ENCODE measurements at places on chromosomes 5 and 9. TPM values are rescaled to one million over a fixed set of nuclear protein-coding genes. Genes with fewer than 3 reads are reported as not detected.

- no peak for DNase-seq
- no peaks in the 10 kb centered on the region for H3K27me3 ChIP-seq
- peaks cover 4% of the 10 kb centered on the region for H3K4me1 ChIP-seq
These were observed 44.3 kb upstream of the TESK1 start for GRCh38 chr9:35560625-35561337.

- no peaks in the 10 kb centered on the region for H3K36me3 ChIP-seq
- H3K27me3 ChIP-seq, result no peaks in the 10 kb centered on the region
- no peak for DNase-seq
- no peak overlapping the region for H3K4me3 ChIP-seq
- no peaks in the 10 kb centered on the region for H3K4me1 ChIP-seq
These were observed 282.2 kb downstream of the TAF11L14 start for GRCh38 chr5:17916446-17916845.

DNA sequence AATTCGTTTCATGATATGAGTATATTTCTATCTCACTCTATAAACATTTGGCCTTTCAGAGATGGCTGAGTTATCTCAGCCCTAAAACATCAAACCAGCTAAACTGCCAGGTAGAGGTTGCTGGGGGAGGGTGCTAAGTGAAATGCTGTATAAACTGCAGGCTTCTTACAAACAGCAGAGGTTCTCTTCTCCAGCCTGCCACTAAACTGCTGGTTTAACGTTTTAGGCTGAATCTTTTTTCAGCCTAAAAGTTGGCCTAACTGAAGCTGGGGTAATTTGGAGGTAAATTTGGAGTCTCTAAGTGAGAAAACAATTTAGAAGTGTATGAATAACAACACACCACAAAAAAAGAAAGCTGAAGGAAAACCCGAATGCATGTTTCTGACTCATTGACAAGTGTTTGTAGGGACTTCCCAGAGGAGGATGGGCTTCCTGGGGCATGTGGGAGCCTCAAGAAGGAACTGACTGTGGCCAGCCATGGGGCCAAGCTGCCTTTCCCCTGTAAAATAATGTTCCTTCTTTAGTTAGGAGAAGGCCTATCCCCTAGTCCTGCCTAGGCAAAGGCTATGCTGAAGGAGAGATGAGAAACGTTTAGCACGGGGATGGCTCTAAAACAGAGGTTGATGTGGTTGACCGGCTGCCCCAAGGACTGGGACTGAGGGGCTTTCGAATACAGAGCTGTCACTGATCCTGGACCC is 44.3 kb downstream of the SLC28A3 start:
- DNase-seq, result no peak
- no peaks in the 10 kb centered on the region for H3K27me3 ChIP-seq
- peak overlapping the region; percentile 24 for H3K27ac ChIP-seq
- H3K36me3 ChIP-seq, result no peaks in the 10 kb centered on the region

- H3K27me3 ChIP-seq, result no peaks in the 10 kb centered on the region
- no peak for DNase-seq
- no peaks in the 10 kb centered on the region for H3K36me3 ChIP-seq
- no peak overlapping the region for H3K4me3 ChIP-seq
- H3K27ac ChIP-seq, result no peak overlapping the region
- no peaks in the 10 kb centered on the region for H3K4me1 ChIP-seq
These were observed 756.0 kb upstream of the C9orf72 start for GRCh38 chr9:28329323-28329722.

GRCh38 chr5:169695919-169696490 is 58.9 kb downstream of the DOCK2 start:
- H3K4me1 ChIP-seq, result no peaks in the 10 kb centered on the region
- H3K36me3 ChIP-seq, result peaks cover 32% of the 10 kb centered on the region
- H3K27ac ChIP-seq, result no peak overlapping the region
- H3K4me3 ChIP-seq, result no peak overlapping the region
- no peak for DNase-seq
- H3K27me3 ChIP-seq, result no peaks in the 10 kb centered on the region

DNA sequence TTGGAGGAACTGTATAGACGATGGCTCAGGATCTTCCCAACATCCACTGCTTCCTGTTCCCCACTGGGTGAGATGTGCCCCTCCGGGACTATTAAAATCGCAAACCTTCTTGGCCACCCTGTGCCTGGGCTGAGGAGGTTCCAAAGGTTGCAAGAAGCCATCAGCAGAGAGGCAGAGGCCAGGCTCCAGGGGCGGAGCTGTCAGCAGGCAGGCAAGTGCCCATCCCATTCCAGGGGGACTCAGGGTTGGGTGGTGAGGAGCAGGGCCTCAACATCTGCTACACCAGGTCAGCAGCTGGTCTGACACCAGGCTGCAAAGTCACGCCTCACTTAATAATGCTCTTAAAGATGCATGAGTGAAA is 2.2 kb downstream of the BTNL3 start:
- no peak overlapping the region for H3K4me3 ChIP-seq
- DNase-seq, result no peak
- H3K36me3 ChIP-seq, result no peaks in the 10 kb centered on the region
- H3K27ac ChIP-seq, result no peak overlapping the region
- no peaks in the 10 kb centered on the region for H3K27me3 ChIP-seq
- H3K4me1 ChIP-seq, result no peaks in the 10 kb centered on the region

DNA sequence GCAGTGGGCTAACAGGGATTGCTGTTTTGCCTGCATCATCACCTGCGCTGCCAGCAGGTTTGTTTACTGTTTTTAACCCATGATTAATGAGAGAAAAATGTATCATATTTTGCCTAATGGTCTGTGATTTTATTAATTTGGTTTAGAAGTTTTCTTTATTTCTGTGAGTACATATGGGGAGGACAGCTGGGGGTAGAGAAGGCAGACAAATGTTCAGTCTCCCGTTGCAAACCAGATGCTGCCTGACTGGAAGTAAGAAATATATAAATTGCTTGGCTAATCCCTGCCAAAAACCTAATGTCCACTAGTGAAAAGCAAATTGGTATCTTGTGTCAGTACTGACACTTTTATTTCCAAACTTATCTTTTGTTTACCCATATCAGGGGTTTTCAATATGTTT is 1766.1 kb upstream of the C9orf72 start:
- no peak overlapping the region for H3K27ac ChIP-seq
- no peaks in the 10 kb centered on the region for H3K27me3 ChIP-seq
- no peaks in the 10 kb centered on the region for H3K4me1 ChIP-seq
- H3K4me3 ChIP-seq, result no peak overlapping the region
- H3K36me3 ChIP-seq, result no peaks in the 10 kb centered on the region

DNA sequence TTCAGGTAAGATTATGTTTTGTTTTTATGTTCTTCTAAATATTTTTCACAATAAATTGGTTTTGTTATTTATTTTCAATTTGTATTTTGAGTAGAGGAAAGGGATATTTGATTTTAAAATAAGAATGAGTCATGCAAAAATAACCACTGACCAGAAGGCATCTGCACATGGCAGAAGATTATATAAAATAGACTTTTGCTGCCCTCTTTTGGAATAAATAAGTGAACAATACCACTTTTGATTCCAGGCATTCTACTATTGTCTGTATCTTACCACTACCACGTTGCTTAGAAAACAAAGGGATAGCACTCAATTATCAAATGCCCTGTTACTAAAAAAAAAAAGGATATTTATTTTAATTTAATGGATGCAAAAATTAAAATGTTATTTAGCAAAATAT is 227.3 kb upstream of the ITGA1 start:
- H3K27ac ChIP-seq, result no peak overlapping the region
- H3K36me3 ChIP-seq, result no peaks in the 10 kb centered on the region
- no peak for DNase-seq
- no peak overlapping the region for H3K4me3 ChIP-seq
- H3K4me1 ChIP-seq, result no peaks in the 10 kb centered on the region
- H3K27me3 ChIP-seq, result no peaks in the 10 kb centered on the region

DNA sequence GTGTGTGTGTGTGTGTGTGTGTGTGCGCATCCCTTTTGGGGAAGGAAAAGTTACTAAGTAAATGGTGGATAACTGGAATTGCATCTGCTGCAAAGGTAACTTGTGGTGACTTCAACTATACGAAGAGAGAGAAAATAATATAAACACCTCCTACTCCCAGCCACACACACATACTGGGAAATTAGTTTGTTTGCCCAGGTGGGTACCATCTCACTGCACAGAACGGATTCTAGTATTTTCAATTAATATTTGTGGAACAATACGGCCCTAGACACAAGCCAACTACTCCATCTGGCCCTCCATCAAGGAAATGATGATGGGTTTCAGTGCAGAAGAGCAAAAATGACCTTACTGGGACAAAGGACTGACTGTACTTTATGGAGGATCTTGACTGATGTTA is 32.2 kb upstream of the TXN start:
- no peaks in the 10 kb centered on the region for H3K27me3 ChIP-seq
- no peaks in the 10 kb centered on the region for H3K4me1 ChIP-seq
- no peak overlapping the region for H3K27ac ChIP-seq

GRCh38 chr9:137972355-137972987 is 94.9 kb downstream of the CACNA1B start:
- no peak overlapping the region for H3K4me3 ChIP-seq
- H3K27me3 ChIP-seq, result no peaks in the 10 kb centered on the region
- DNase-seq, result peak; percentile 40
- no peaks in the 10 kb centered on the region for H3K36me3 ChIP-seq

- no peaks in the 10 kb centered on the region for H3K36me3 ChIP-seq
- no peak for DNase-seq
- no peak overlapping the region for H3K4me3 ChIP-seq
- no peak overlapping the region for H3K27ac ChIP-seq
- peaks cover 8% of the 10 kb centered on the region for H3K4me1 ChIP-seq
These were observed 32.7 kb upstream of the ARAP3 start for GRCh38 chr5:141714542-141715310.

- no peaks in the 10 kb centered on the region for H3K27me3 ChIP-seq
- no peaks in the 10 kb centered on the region for H3K4me1 ChIP-seq
- no peaks in the 10 kb centered on the region for H3K36me3 ChIP-seq
- H3K4me3 ChIP-seq, result no peak overlapping the region
- no peak for DNase-seq
- H3K27ac ChIP-seq, result no peak overlapping the region
These were observed 102.8 kb downstream of the KCTD16 start for GRCh38 chr5:144273232-144274027.

- H3K4me3 ChIP-seq, result no peak overlapping the region
- H3K4me1 ChIP-seq, result peaks cover 53% of the 10 kb centered on the region
- H3K36me3 ChIP-seq, result peaks cover 8% of the 10 kb centered on the region
- no peaks in the 10 kb centered on the region for H3K27me3 ChIP-seq
- no peak overlapping the region for H3K27ac ChIP-seq
- DNase-seq, result no peak
These were observed 51.4 kb downstream of the PFDN1 start for GRCh38 chr5:140251527-140251973.

- H3K27ac ChIP-seq, result peak overlapping the region; percentile 31
- H3K36me3 ChIP-seq, result no peaks in the 10 kb centered on the region
- H3K27me3 ChIP-seq, result no peaks in the 10 kb centered on the region
These were observed 56.5 kb downstream of the SIL1 start for GRCh38 chr5:139141446-139142204.

GRCh38 chr5:88262116-88262515 is 6.5 kb downstream of the TMEM161B start:
- H3K4me3 ChIP-seq, result no peak overlapping the region
- no peak overlapping the region for H3K27ac ChIP-seq

- H3K27ac ChIP-seq, result no peak overlapping the region
- H3K36me3 ChIP-seq, result no peaks in the 10 kb centered on the region
- DNase-seq, result no peak
- H3K4me1 ChIP-seq, result no peaks in the 10 kb centered on the region
- no peak overlapping the region for H3K4me3 ChIP-seq
These were observed 514 bp downstream of the SOHLH1 start for GRCh38 chr9:135698767-135699166.

GRCh38 chr5:82164977-82165713 is 113.0 kb downstream of the RPS23 start:
- peak overlapping the region; percentile 33 for H3K27ac ChIP-seq
- H3K27me3 ChIP-seq, result no peaks in the 10 kb centered on the region
- no peak for DNase-seq
- peaks cover 14% of the 10 kb centered on the region for H3K4me1 ChIP-seq

- no peaks in the 10 kb centered on the region for H3K4me1 ChIP-seq
- no peaks in the 10 kb centered on the region for H3K27me3 ChIP-seq
- no peaks in the 10 kb centered on the region for H3K36me3 ChIP-seq
- no peak overlapping the region for H3K4me3 ChIP-seq
- no peak for DNase-seq
- H3K27ac ChIP-seq, result no peak overlapping the region
These were observed 40.4 kb upstream of the MAN2A1 start for GRCh38 chr5:109649318-109649717.

The DRD1 gene
- total RNA-seq, result 0.58 TPM

The IFNE gene
- total RNA-seq, result not detected

The HAVCR2 gene
- total RNA-seq, result 30.7 TPM

The ZNF454 gene
- 3.1 TPM for total RNA-seq

The TAF1L gene
- not detected for total RNA-seq

The PPIP5K2 gene
- total RNA-seq, result 53.3 TPM

The APBA1 gene
- total RNA-seq, result 6.2 TPM

All from upper lobe of right lung (tissue), 1 donor.